Activated T-cell treated with anti-CD3 and anti-CD28 coated beads for 1 hour (primary cell): ENCODE measurements at places on chromosomes 4 and X.

DNA sequence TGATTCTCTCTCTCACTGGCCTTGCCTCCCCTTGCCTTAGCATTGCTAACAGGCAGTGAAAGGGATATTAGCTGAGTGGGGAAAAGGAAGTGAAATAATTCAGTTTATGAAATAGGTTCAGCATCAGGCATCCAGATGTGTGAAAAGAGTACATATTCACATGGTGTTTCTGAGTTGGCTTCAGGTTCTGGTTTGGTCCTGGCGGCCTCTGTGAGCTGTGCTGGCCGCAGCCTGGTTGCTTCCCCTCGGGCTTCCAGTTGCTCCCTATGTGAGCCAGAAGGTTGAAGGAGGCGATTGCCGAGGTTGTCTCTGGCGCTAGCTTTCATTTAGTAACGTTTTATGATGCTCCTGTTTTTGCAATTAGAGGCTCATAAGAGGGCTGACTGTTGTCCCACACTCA is 99.1 kb upstream of the TLR2 start:
- no peak for DNase-seq

DNA sequence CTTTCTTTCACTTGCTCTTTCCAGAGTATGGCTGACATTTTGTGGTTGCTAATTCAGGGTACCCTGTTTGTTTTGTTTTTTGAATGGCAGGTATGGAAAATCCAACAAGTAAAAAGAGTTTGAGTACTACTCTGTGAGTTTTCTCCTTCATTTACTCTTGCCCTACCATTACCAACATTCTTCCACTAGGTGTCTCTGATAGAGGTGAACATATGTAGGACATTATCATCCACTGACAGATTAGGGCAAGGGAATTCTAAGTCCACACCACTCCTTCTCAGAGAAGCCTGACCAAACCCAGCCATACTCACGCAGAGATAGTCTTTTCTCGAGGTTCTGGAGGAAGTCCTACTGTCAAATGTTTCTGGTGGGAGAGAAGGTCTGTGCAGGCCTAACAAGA is 36.7 kb upstream of the HDAC8 start:
- DNase-seq: no peak

DNA sequence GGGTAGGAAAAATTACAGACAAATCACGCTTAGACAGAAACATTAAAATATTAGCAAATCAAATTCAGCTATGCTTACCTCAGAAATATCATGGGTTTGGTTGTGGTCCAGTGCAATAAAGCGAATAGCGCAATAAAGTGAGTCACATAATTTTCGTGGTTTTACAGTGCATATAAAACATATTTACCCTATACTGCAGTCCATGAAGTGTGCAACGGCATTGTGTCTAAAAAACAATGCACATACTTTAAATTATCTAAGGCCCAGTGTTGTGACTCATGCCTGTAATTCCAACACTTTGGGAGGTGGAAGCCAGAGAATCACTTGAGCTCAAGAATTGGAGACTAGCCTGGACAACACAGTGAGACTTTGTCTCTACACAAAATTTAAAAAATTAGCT is 195.7 kb upstream of the IL1RAPL1 start:
- DNase-seq: no peak

- no peak for DNase-seq
Measured at GRCh38 chr4:131316086-131316485, 1833.0 kb upstream of the PCDH10 start.

DNA sequence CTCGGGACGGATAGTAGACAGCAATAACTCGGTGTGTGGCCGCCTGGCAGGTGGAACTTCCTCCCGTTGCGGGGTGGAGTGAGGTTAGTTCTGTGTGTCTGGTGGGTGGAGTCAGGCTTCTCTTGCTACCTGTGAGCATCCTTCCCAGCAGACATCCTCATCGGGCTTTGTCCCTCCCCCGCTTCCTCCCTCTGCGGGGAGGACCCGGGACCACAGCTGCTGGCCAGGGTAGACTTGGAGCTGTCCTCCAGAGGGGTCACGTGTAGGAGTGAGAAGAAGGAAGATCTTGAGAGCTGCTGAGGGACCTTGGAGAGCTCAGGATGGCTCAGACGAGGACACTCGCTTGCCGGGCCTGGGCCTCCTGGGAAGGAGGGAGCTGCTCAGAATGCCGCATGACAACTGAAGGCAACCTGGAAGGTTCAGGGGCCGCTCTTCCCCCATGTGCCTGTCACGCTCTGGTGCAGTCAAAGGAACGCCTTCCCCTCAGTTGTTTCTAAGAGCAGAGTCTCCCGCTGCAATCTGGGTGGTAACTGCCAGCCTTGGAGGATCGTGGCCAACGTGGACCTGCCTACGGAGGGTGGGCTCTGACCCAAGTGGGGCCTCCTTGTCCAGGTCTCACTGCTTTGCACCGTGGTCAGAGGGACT is 5.7 kb upstream of the MSANTD1 start:
- no peak for DNase-seq

GRCh38 chrX:106894392-106894909 is 8.7 kb downstream of the RIPPLY1 start:
- DNase-seq: peak; percentile 9

DNA sequence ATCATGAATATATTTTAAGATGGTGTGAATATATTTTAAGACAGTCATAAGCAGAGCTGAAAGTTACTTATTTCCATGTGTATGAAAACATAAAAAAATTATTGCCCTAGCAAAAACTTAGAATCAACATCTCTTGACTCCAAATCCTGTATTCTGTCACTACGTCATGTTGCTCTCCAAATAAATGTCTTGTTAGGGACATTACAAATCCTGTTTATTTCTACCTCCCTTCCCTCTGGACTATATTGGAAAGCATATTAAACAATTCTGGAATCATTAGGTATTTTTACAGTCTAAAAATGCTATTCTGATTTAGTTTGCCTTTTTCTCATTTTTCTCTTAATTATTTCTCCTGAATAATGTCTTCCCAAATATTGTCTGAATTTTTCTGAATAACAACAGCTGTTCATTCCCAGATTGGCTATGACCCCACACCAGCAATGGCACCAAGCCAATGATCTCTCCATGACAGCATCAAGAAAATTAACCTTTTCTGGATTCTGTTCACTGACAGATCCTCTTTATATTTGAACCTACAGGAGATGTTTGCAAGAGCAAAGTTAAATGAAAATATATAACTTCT is 523.1 kb downstream of the IQCM start:
- DNase-seq: no peak

- no peak for DNase-seq
Measured at GRCh38 chr4:8391071-8391470, 49.5 kb downstream of the ACOX3 start.

- DNase-seq: peak; percentile 3
Measured at GRCh38 chrX:151151665-151152267, 24.6 kb upstream of the GPR50 start.

GRCh38 chrX:41730081-41730480 is 6.1 kb downstream of the GPR82 start:
- no peak for DNase-seq

- DNase-seq: no peak
Measured at GRCh38 chr4:67750691-67751090, 3.5 kb downstream of the GNRHR start.

- DNase-seq: no peak
Measured at GRCh38 chr4:4810778-4811177, 48.7 kb upstream of the MSX1 start.

DNA sequence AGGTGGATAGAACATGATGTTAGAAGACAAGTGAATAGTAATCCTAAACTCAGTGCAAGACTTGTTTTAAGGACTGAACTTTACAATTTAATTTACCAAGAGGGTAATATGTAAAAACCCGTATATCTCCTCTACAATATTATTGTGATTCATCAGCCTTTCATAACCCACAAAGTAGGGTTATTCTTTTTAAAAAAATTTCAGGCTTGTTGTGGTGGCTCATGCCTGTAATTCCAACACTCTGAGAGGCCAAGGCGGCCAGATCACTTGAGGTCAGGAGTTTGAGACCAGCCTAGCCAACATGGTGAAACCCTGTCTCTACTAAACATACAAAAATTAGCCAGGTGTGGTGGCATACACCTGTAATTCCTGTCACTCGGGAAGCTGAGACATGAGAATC is 7.2 kb downstream of the IBSP start:
- no peak for DNase-seq

- no peak for DNase-seq
Measured at GRCh38 chr4:7206911-7207567, 14.7 kb downstream of the SORCS2 start.

GRCh38 chrX:57137501-57137900 is 304 bp upstream of the SPIN2A start:
- no peak for DNase-seq

- DNase-seq: no peak
Measured at GRCh38 chr4:125787707-125788106, 473.0 kb downstream of the FAT4 start.

GRCh38 chr4:105060628-105061027 is 86.0 kb upstream of the TET2 start:
- no peak for DNase-seq

DNA sequence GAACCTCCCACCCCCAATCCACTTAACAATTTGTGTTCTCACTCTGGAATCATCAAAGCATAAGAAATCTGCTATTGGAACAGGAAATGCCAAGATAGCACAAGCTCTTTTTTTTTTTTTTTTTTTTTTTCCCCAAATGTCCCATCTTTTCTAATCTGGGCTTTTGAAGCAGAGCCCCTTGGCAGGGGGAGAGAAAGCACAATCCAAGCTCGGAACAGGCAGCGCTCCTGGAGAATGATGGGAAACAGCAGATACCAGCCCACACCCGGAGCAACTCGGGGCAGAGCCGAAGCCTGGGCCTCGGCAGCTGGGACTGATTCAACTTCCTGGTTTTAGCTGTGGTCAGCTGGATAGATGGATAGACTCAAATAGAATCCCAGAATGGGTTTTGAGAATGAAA is 235.1 kb downstream of the QDPR start:
- DNase-seq: no peak

- no peak for DNase-seq
Measured at GRCh38 chr4:47639531-47639930, 154.5 kb downstream of the ATP10D start.

DNA sequence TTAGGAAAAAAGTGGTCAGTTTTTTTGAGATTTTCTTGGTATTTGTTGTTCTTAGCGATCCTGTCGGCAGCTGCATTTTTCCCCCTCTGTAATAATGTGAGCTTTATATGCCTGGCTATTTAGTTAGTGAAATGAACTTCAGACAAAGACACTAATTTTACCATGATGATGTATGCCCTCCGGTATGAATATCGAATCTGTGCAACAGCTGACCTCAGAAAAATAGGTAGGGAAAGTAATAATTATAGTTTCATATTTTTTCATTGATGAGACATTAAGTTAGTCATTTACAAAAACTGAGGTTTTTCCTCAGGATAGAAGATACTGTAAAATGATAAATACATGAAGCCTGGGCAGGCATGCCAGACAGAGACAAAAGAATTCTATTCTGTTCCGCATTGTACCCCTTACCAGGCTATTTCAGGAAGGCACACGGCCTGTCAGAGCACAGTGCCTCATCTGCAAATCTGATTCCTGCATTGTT is 155.8 kb downstream of the SHROOM3 start:
- DNase-seq: no peak

- DNase-seq: no peak
Measured at GRCh38 chrX:119826399-119826959, 26.3 kb downstream of the UPF3B start.

GRCh38 chrX:77572322-77572721 is 125.1 kb downstream of the FGF16 start:
- DNase-seq: no peak

DNA sequence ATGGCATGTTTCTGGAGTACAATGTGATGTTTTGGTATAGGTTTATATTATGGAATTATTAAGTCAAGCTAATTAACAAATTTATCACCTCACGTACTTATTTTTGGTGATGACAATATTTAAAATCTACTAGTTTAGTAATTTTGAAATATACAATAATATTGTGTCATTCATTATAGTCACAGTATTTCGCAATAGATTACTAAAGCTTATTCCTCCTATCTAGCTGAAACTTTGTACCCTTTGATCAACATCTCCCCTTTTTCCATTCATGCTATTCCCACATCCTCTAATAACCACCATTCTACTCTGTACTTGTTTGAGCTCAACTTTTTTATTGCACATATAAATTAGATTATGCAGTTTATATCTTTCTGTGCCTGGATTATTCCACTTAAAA is 164.8 kb upstream of the SPANXN4 start:
- no peak for DNase-seq

- DNase-seq: no peak
Measured at GRCh38 chr4:137274404-137274803, 257.9 kb downstream of the PCDH18 start.

- DNase-seq: no peak
Measured at GRCh38 chr4:52824603-52825459, 37.3 kb upstream of the RASL11B start.

DNA sequence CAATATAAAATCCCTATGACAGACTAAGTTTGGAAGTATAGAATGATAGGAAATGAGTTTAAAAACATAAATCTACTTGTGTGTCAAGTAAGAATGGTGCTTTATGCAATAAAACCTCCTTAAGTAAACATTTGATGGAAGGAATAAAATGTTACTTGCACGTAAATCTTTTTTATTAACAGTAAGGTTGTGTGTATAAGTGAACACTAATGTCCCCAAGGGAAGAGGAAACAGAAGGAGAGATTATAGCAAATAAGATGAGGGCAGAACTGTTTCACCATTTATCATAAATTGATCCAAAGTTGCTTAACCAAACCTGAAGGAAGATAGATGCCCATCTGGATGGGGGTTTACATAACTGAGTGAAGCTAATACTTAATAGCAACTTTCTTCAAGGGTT is 86.8 kb downstream of the FRMPD4 start:
- no peak for DNase-seq

- DNase-seq: no peak
Measured at GRCh38 chr4:8270418-8270771, 841 bp downstream of the HTRA3 start.

- no peak for DNase-seq
Measured at GRCh38 chrX:136417806-136418205, 69.9 kb upstream of the BRS3 start.

- DNase-seq: no peak
Measured at GRCh38 chrX:21376636-21377035, 2.4 kb downstream of the CNKSR2 start.

DNA sequence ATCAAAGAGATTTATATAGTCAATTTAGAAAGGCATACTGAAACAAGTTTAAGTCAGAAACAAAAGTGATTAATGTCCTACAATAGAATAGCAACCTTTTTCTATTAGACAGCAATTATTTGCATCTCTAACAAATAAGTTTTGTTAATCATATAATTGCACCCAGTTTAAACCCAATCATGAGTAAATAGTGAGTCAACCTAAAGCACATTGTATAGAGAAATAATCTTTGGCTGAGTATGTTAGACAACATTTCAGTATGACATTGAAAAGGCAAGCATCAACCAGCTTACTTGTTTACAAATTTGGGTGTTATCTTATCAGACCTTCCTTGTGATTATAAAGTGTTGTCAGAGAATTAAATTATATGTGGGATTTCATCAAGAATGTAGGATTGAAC is 209.5 kb downstream of the IL15 start:
- no peak for DNase-seq

GRCh38 chr4:156732634-156733033 is 239.0 kb downstream of the PDGFC start:
- DNase-seq: no peak

GRCh38 chr4:153387981-153388380 is 43.5 kb downstream of the MND1 start:
- no peak for DNase-seq
